ENCODE measurements at places on chromosomes 5 and 9.

- DNase-seq: no peak
These were observed 1587.7 kb upstream of the NUDT12 start for GRCh38 chr5:105150323-105150722.

GRCh38 chr9:84699984-84700383 is 30.5 kb downstream of the NTRK2 start:
- no peak for DNase-seq

DNA sequence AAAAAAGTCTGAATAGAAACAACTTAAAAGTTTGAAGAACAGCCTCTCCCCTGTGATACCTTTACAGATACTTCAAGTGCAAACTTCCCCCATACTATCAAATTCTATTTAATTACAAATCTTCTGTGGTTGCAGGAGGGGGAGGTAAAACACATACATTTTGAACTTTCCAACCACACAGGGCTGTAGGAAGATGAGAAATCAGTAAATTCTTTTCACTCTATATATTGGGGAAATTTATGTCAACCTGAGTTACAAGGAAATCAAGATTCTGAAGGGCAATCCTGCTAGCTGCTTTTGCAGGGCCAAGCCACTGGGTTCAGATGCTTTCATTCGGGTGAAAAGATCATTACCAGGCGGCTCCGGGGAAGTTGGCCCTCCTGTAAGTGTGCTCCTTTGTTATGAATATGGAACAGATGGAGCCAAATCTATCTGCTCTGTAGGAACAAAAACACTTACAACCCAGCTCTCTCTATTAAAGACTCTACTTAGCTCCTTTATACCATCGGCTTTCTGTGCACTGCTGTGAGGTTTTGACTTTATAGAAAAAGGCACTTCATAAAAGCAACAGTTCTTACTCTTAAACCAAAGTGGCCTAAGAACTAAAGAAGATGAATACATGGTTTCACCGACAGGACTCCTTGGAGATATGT is 269.1 kb downstream of the EFNA5 start:
- DNase-seq: no peak

DNA sequence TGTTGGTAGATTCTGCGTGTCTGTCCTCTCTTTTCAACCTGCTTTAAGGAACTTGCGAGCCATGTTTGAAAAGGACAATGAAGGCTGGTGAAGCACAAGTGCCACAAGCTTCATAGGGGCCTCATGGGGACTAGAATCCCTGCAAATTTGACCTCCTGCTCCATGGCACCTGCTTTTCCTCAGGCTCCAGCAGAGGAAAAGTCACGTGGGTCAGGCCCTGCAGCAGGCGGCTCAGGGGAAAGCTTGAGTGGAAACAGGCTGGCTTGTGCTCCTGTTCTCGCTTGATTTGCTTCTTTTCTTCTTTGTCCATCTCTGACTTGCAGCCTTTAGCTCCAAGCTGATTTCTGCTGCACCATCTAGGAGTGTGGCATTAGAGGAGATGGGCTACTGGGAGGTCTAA is 187.6 kb upstream of the MAST4 start:
- DNase-seq: no peak

GRCh38 chr9:137173796-137174664 is 2.2 kb upstream of the TMEM210 start:
- no peak for DNase-seq

DNA sequence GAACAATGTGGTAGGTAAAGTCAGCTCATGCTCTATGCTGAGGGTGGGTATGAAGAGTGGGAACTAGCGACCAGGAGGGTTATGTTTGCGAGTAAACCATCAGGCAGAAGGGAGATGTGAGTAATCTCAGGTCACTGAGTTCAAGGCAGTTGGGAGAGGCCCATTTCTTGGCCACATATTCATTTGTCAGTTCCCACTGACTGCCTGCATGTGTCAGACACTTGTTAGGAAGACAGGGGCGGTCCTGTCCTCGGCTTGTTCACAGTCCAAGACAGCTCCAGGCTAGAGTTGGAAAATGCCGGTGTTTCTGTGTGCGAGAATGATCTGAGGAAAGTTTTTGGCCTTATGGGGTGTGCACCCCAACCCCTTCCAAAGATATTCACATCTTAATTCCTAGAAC is 48.6 kb upstream of the GDNF start:
- DNase-seq: no peak

DNA sequence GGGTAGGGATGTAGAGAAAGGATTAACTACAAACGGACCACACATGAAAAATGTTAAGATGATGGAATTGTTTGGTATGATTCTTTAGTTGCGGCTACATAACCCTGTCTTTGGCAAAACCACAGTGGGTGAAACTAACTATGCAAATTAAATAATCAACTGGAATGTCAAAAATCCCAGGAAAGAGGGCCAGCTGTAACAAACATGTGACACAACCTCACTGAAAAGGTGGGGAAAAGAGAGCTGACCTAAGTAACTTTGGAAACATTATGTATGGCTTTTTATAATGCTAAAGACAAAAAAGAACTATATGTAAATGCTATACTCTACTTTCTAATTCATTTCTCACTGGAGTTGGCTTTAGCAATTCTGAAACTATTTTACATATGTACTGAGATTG is 252.0 kb downstream of the MRPS30 start:
- no peak for DNase-seq

- peak; percentile 20 for DNase-seq
These were observed 5.8 kb downstream of the MFAP3 start for GRCh38 chr5:154044581-154044980.

DNA sequence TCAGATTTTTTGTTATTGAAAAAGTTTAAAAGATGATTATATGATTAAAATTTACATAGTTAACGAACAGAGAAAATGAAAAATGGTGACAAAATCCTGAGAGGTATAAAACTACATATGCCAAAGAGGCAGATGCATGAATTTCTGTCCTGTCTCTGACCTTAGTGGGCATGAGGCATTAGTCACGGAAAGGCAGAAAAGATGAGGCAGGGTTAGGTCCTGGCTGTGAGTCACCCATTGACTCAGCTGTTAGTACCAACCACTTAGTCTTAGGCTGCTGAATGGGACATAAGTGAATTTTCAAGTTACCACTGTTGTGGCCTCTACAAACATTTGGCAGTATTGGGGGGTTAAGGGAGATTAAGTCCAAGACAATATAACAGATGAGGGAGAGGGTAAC is 33.1 kb downstream of the RASA1 start:
- DNase-seq: peak; percentile 21

- DNase-seq: peak; percentile 58
These were observed 182.4 kb upstream of the OTULINL start for GRCh38 chr5:14399054-14399692.

GRCh38 chr5:74041913-74042312 is 415.9 kb downstream of the ARHGEF28 start:
- DNase-seq: no peak

DNA sequence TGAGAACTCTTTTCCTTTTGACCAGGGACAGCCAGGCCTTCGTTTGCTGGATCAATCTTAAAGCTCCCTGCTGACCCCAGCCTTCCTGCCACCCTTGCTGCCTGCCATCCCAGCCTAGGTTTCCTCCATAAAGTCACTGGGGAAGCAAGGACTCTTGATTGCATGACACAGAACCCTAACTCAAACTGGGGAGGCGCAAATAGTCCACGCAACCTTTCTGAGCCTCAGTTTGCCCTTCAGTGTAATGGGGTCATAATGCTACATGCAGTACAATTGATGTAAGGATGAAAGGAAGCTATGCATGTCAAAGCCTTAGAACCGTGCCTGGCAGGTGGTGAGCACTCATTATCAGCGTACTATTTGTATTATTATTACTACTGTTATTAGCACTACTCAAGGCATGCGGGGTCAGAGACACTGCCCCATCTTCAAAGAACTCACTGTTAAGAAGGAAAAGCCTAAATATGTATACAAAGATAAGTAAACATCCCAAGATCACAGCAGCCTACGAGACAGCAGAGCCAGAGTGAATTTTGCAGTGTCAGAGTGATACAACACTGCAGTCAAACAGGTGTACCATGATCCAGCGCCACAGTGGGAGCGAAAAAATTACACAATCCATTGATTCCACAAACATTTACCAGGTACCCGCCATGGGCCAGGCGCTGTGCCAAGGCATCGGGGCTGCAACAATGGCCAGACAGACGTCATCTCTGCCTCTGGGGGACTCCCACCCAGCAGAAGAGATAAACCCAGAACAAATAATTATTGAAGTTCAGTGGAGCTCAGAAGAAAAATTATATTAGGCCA is 16.9 kb upstream of the CPLX2 start:
- DNase-seq: no peak

GRCh38 chr5:40679913-40680681 is at the start of gene PTGER4:
TSS of gene PTGER4 (plus strand) at chr5:40679915. CDS start at chr5:40680994, 1,079 bp downstream.
- peak; percentile 36 for DNase-seq

DNA sequence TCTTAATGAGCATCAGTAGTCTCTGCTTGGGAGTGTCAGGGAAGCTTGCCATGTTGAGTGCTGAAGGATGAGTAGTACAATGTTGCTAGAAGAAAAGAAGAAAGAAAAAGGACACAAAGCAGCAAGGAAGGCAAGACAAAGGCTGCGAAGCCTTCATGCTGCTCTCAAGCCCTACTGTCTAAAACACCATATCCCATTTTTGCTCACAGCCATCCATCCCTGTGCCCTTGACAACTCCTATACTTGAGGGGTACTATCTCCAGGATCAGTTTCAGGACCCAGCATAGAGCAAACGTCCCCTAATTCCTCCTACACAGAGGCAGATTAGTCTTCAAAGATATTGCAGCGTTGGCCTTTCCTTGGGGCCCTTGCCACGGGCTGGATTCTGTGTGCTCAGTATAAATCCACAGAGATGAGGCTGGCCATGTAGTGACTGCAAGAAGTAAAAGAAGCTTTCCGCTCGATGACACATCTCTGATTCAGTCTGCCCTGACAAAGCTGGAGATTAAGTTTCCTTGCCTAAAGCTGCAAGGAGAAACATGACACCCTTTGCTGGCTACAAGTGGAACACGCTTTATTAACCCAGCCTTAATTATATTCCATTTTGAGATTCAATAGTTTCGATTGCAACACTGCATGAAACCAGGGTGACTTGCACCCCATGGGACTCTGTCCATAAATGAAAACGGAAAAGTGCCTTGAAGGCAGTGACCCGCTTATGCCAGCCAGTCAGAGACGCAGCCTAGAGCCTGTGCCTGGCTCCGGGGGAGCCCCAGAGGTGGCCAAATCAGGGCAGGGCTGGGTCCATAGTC is 304.6 kb downstream of the ACTL7B start:
- no peak for DNase-seq

- DNase-seq: no peak
These were observed 19.2 kb downstream of the BHMT start for GRCh38 chr5:79130781-79131180.

DNA sequence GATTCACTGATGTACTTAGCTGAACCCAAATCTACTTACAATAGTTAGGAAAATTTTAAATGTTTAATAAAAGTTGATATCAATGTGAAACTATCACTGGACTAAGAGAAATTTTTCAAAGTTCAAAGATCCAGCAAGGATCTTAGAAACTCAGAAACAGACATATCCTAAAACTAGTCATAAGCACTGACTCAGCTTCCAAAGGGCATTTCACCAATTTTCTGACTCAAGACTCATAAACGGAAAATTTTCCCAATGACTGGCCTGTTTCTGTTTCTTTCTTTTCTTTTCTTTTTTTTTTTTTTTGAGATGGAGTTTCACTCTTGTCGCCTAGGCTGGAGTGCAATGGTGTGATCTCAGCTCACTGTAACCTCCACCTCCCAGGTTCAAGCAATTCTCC is 66.6 kb downstream of the CDC14B start:
- DNase-seq: no peak

GRCh38 chr9:85081963-85082362 is 412.4 kb downstream of the NTRK2 start:
- no peak for DNase-seq

- no peak for DNase-seq
These were observed 102.7 kb downstream of the LRRC70 start for GRCh38 chr5:62681117-62681850.

- DNase-seq: no peak
These were observed 31.8 kb downstream of the PRELID2 start for GRCh38 chr5:145803112-145804004.

DNA sequence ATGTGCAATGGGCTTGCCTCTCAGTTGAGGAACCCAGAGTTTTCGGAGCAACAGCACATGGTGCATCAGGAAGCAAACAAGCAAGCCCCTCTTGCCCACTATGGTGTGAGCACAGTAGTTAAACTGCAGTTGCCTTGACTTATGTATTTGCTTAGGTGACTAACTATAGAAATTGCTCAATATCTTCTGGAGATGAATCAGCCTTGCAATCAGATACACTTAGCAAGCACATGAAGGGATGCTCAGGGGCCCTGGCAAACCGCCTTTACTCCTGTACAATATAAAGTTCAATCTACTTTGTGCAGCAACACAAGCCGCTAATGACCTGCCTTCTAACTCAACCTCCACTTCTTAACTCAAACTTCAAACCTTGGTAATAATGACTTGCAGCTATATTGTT is 581.7 kb upstream of the RIOK2 start:
- no peak for DNase-seq

DNA sequence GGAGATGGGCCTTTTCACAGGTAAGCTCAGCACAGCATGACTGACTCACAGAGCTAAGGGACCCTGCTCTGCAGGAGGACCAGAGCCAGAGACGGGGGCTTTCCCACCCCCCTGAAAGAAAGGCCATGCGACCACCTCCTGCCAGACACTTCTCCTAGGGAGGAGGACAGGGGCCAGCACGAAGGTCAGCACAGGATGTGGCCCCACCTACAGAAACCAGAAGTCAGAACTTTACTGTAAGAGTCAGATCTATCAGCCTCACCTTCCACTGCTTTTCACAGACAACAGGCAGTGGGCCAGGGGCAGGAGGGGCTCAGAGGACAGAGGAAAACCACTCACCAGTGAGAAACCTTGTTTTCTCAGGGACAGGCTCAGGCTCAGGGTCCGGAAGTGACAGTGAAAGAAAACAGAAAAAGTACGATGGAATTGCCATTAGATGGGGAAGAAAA is 37.9 kb downstream of the CCNJL start:
- DNase-seq: no peak

GRCh38 chr9:21473236-21473635 is 8.9 kb downstream of the IFNE start:
- DNase-seq: no peak

DNA sequence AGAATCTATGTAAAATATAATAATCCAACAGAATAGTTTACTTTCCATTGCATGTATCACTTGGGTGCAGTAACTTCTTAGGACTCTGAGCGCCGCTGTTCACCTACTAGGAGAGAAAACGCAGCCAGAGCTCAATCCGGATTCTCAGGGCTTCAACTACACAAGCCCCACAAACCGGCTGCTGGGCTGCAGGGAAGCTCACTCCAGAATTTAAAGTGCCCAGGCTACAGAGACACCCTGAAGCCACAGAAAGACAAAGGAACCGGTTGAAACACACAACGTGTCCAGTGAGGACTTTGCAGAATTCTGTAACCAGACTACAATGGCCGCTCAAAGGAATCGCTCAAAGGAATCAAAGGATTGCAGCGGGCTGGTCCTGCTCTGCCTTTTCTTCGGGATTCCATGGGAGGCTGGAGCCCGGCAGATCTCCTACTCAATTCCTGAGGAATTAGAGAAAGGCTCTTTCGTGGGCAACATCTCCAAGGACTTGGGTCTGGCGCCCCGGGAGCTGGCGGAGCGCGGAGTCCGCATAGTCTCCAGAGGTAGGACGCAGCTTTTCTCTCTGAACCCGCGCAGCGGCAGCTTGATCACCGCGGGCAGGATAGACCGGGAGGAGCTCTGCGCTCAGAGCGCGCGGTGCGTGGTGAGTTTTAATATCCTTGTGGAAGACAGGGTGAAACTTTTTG is at the start of gene PCDHGA10:
Gene PCDHGA10 (plus strand): TSS at position 134 of the 686 bp plus-strand sequence. CDS start 189 bp downstream, at position 323.
- DNase-seq: peak; percentile 60

Measured in CD4-positive, alpha-beta T cell treated with Interleukin-4 for 1 hour (primary cell).